ENCODE measurements at places on chromosomes 13 and 19.

DNA sequence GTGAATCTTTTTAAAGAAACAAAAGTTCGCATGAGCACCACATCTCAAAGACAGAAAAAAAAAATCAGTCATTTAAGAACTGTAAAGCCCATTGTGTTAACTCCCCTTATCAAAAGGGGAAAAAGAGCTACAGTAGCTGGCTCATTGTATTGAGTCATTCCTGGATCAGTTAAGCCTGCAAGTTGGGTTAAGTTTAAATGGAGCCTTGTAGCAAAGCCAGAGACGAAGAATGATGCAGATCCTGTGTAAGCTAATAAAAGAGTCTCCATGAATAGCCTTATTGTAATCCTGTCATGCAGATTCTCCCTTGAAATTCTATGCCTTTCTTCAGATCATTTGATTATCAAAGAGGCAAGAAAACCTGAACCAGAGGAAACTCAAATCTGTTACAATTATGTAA lies 83.8 kb downstream of the CRYL1 start:
- DNase-seq: no peak

DNA sequence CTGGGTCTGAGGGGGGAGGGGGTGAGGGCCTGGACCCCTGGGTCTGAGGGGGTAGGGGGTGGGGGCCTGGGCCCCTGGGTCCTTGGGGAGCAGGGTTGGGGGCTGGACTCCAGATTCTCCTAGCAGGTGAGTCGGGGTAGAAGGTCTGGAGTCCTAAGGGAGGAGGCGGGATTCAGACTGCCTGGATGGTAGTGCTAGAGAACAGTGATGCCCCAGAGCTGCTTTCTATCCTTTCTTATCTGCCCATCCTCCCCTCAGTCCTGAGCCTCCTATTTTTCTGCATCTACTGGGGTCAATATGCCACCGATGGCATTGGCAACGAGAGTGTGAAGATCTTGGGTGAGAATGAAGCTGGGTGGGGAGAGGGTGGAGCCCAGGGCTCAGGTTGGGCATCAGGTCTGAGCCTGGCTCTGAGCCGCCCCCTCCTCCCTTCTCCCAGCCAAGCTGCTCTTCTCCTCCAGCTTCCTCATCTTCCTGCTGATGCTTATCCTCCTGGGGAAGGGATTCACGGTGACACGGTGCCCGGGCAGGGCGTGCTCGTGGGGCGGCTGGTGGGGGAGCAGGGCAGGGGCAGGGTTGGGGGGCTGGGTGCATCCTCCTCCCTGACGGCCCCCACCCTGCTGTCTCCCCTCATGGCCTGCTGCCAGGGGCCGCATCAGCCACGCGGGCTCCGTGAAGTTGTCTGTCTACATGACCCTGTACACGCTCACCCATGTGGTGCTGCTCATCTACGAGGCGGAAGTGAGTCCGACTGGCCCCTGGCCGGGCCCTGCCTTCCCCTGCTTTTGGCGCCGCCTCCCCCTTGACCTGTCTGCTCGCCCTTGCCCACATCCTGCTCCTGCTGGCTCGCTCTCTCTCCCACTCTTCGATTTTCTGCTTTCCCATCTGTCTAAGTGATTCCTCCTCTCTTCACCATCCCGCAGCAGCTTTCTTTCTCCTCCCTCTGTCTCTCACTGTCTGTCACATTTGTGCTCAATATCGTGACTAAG lies 3.4 kb downstream of the TMEM145 start:
- DNase-seq: no peak

GRCh38 chr19:53045536-53045935 lies 996 bp downstream of the ERVV-2 start:
- no peak for DNase-seq

DNA sequence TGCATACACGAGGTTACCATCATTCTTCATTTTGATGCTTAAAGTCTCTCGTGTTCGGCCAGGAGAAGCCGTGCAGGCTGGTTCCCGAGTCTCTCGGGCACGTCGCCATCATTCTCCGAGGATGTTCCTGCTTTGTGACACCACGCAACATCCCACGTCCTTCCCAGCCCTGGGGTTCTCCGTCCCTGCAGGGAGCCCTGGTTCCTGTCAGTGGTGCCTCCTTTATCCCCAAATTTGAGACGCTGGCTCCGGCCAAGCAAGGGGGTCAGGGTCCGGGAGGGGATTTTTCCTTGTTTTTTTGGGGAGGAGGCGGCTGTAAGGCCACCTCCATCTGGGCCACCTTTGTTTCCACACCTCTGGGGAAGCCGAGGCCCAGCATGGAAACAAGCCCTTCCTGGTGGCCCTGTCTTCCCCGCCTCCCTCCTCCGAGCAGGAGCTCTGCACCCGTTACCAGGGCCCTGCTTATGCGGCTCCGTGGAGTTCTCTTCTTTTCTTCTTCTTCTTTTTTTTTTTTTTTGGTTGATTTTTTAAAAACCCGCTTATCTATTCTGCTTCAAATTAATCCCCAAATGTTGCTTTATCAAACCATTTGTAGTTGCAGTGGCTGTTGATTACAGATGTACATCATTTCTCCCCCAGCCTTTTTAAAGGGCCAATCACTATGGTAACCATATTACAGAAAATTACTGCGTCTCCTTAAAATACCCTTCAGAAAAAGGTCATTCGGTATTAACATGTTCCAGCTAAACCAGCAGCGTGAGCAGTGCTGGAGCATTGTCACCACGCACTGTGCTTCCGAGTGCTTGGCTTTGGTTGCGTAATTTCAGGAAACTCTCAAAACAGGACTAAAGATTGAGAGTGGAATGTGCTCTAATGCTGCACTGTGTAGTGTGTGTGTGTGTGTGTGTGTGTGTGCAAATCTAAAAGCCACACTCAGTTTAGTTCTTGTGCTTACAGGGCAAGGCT lies 50.4 kb downstream of the TEX29 start:
- no peak for DNase-seq

DNA sequence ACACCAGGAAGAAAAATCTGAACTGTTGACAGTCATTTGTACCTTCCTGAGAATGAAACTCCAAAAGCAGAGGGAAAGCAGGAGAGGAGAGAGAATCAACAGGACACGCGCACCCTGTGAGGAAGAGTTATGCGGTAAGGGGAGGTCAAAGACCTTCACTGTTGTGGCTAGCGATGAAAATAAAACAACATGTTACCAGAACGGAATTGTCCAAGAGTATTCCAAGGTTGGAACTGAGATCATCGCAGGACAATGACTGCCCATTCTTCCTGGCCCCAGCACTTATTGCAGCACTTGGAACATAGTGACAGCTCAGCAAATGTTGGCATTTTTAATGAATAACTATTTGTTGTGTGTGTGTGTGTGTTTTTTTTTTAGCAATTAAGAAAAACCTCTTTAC lies 176.0 kb upstream of the TSC22D1 start:
- DNase-seq: no peak

- no peak for DNase-seq
Measured at GRCh38 chr13:50711996-50712395, 131.5 kb downstream of the DLEU7 start.

DNA sequence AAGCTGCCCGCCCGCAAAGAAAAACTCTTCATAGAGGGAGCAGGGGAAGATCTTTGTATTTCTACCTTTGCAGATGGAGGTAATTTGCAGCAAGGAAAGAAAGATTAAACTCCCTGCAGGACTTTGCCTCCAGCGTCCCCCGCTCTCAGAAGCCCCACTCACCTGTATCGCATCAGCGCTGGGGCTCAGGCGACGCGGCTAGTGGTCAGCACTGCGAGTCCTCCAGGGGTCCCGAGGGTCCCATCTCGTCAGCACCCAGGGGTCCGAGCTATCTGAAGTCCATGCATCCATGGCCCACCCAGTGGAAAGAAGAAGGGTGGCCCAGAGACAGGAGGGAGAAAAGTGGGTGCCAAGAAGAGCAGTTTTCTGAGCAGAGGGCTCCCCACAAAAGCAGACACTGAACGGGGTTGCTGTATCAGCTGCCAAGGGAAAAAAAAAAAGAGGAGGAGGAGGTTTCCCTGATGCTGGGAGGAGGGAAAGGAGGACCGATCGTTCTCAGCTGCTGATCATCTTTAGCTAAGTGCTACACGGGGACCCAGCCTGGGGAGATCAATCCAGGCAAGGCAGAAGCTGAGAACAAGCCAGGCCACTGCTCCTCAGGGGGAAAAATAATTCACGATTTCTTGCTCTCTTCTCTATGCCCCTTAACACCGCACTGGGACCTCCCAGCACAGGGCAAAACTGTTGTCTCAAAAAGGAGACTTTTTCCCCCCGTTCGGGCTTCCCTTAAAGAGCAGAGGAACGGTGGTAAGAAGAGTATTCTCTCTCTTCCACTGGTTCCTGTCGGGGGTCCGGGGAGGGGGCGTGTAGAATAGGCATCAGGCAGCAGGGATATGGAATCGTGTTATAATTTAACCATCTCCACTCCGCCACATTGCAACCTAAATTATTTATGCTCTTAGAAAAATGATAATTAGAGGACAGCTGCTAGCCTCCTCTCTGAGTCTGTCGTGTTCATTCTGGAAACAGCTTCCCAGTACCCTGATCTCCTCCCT lies 117.7 kb upstream of the CACNA1A start:
- no peak for DNase-seq

- DNase-seq: no peak
Measured at GRCh38 chr19:55285229-55285890, 1.6 kb downstream of the BRSK1 start.

DNA sequence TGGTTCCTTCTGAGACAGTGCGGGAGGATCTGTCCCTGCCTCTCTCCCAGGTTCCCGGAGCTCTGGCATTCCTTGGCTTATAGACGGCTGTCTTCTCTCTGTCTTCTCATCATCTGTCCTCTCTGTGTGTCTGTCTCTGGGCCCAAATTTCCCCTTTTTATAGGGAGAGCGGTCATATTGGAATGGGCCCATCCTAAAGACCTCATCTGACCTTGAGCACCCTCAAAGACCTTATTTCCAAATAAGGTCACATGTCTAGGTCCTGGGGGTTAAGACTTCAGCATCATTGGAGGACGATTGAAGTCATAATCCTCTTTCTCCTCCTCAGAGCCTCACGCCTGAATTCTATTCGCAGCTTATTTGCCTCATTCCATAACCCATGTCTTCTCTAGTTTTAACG lies 98.4 kb downstream of the RAB20 start:
- no peak for DNase-seq

GRCh38 chr13:78067290-78067689 lies 148.7 kb upstream of the EDNRB start:
- no peak for DNase-seq

DNA sequence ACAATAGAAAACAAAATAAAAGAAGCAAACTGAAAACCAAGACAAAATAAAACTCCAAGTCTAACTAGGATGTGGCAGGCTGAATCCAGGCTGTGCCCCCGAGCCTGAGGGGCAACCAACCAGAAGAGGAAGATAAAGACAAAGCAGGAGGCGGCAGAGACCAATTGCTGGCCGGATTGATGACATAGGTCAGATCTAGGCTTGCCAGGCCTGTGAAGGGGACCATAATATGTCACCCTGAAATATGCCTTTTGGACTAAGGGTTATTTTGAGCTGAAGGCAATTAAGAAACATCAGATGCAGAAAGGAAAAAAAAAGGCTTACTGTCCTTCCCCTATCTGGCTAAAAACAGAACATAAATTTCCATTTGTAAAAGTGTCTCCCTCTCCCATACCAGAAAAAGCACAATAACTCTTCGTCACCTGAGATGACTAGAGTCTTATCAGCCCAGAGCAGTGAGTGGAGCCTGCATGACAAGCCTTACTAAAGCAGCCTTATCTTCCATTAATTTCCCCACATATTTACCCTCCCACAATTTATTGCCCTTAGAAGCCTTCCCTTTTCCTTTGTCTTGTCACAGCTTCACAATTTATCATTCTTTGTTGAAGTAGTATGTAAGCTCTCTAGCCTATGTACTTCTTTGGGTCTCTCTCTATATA lies 22.8 kb downstream of the ATP8A2 start:
- no peak for DNase-seq

- no peak for DNase-seq
Measured at GRCh38 chr19:47351548-47351947, 2.4 kb downstream of the DHX34 start.

DNA sequence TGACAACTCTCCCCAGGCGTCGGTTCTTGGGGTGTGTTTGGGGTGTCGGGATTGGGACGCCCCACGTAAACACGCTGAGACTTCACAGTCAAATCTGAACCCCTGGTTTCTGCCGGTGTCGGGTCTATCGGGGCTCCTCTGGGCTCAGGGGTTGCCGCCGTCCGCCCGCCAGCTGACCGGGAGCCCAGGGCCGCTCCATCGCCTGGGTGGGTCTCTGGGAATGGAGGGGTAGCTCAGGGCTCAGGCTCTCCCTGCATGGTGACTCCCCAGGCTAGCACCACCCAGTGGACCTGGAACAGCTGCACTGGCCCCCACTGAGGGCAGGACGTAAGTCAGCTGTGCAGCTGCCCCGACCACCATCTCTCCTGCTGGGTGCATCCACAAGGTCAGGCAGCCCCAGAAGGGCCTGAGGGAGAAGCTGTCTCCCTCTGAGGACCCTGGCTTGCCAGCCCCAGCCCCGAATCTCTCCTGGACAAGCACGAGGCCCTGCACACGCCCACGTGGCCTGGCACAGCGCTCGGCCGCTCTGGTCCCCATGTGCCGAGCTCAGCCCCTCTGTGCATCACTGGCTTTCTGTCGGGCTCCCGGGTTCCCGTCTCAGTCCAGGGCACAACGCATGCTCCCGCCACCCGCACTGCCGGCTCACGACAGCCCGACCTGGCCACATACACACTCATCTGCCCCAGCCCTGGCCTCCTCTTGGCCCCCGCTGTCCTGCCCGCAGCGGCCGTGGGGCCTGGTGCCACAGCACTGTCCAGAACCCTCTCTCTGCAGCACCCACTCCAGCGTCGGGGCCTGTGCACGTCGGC lies 6.1 kb downstream of the RNF126 start:
- DNase-seq: no peak

- DNase-seq: no peak
Measured at GRCh38 chr19:33404506-33405253, 31.2 kb downstream of the CEBPG start.

DNA sequence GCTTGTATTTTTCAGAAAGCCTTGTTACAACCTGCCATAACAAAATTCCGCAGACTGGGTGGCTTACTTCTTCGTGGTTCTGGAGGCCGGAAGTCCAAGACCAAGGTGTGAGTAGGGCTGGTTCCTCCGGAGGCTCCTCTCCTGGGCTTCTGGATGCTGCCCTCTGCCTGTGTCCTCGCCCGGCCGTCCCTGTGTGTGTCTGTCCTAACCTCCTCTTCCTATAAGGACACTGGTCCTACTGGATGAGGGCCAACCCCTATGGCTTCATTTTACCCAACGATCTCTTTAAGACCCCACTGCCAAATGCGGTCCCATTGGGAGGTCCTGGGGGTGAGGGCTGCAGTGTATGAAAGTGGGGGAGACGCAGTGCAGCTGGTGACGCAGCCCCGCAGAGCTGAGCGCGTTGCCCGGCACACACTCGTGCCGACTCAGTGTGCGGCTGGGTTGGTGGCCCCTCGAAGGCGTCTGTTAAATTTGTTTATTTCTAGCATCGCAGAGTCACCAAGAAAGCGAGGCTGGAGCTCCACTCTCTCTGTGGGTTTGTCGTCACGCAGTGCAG lies 116.7 kb downstream of the SOX1 start:
- no peak for DNase-seq

- no peak for DNase-seq
Measured at GRCh38 chr19:35088131-35088913, 27.3 kb upstream of the FXYD3 start.

GRCh38 chr19:38741670-38742069 lies 2.6 kb downstream of the CAPN12 start:
- no peak for DNase-seq
